ENCODE measurements at places on chromosomes 7 and 10. TPM values are rescaled to one million over a fixed set of nuclear protein-coding genes. Genes with fewer than 3 reads are reported as not detected.

DNA sequence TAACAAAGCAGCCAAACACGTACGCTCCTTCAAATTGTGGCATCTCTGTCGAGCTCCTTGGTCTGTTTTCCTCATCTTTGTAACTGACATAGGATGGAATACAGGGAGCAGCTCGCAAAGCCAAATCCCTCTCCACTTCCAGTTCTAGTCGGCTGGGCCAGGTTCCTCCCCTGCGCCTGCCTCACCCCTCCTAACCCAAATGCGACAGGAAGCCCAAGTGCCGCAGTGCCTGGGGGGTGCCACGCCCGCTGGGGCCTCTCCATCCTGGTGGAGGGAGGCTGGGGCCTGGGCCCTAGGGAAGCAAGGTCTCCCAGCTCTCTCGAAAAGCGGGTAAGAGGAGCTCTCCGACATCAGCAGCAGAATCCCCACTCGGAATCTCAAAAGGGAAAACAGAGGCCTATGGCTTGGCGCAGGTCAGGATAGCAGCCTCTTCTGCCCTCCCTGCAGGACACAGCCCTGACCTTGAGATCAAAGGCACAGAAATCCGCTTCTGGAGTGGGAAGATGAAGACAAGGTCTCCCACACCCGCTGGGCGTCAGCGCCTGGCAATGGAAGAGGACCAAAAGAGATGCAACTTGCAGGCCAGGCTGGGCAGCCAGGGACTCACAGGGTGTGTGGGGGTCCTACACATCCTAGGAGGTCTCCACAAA is 165.8 kb downstream of the NRF1 start:
- no peak for DNase-seq
- H3K27ac ChIP-seq = no peak overlapping the region
- no peaks in the 10 kb centered on the region for H3K36me3 ChIP-seq

PAOX gene
- total RNA-seq = 10.2 TPM

NEUROG3 gene
- not detected for total RNA-seq

DNA sequence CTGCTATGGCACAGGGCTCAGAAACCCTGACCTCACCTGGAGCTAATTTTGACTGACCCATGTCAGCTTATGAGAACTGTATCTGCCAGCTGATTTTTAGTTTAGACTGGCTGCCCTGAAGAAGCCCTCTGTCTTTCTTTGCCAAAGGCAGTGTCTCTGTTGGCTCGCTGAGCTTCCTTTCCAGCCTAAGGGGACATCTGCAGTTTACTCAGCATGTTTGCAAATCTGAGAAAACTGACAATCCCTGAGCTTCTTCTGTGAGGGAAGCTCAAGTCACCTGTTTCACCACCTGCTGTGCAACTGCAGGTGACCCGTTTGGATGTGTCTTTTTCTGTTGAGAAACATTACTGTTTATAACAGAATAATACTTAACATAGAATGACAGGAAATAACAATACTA is 46.0 kb downstream of the PRKAR2B start:
- H3K4me3 ChIP-seq = no peak overlapping the region
- no peaks in the 10 kb centered on the region for H3K4me1 ChIP-seq

DNA sequence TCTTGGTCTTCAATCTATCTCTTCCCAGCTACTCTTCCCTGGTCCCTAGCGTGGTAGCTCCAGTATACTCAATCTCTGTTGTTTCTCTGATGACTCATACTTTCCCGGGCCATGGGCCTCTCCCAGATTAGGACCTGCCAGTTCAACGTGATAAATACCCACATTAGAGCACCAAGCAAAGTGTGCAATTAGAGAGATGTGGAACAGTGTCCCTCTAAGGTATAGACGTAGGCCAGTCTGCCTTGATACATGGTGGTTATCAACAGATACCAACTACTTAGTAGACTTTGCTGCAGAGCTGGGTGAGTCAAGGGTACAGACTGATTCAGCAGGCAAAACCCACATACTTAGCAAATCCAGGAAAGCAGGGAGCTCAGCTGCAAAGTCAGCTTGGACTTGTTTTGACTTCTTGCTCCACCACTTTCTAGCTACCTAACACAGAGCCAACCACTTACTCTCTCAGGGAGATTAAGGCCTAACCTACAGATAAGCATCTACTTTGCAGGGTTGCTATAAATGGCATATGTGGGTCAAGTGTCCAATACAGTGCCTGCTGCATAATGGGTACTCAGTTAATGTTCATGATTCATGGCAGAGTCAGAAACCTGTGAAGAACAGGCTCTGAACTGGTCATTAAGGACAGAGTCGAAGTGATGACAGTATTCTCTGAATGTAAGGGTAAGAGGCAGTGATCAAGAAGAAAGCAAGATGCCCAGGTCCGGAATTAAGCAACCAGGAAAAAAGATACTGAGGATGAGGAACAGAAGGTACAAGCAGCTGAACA is 176.1 kb downstream of the CHN2 start:
- no peaks in the 10 kb centered on the region for H3K4me1 ChIP-seq
- H3K36me3 ChIP-seq = no peaks in the 10 kb centered on the region
- no peak overlapping the region for H3K27ac ChIP-seq

NME8 gene
- not detected for total RNA-seq

GRCh38 chr7:56127241-56127975 is 11.2 kb upstream of the NUPR2 start:
- H3K36me3 ChIP-seq = no peaks in the 10 kb centered on the region
- no peak for DNase-seq
- no peaks in the 10 kb centered on the region for H3K27me3 ChIP-seq
- H3K4me1 ChIP-seq = peaks cover 9% of the 10 kb centered on the region
- H3K27ac ChIP-seq = no peak overlapping the region

DNA sequence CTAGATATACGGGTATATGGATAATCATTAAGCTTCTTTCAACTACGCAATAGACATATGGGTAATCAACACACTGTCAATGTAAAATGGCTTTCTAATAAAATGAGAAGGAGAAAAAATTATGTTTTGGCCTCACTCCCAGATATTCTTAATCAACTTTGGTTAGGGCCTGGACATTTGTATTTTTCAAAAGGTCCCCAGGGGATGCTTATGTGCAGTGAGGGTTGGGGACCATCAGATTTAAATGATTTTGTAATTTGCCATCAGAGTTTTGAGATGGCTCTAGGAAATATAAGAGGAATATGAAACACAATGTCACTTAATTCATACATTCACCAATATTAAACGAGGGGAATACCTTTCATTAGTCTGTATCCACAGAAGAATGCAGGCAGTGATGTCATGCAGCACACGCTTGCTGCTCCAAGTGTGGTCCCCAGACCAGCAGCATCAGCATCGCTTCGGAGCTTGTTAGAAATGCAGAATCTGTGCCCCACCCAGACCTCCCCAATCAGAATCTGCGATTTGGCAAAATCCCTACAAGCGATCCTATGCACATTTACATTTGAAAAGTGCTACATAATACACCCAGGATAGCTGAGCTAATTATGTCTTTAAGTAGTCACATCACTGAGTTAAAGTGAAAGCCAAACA is 75.1 kb downstream of the INHBA start:
- H3K36me3 ChIP-seq = no peaks in the 10 kb centered on the region
- H3K4me1 ChIP-seq = no peaks in the 10 kb centered on the region
- no peak overlapping the region for H3K27ac ChIP-seq

SND1 gene
- 126 TPM for total RNA-seq

Data from thyroid gland (tissue), 4 donors.